ENCODE measurements at places on chromosomes 13 and 19.

- no peak for DNase-seq
These were observed 4.8 kb upstream of the NFIC start for GRCh38 chr19:3361384-3362216.

DNA sequence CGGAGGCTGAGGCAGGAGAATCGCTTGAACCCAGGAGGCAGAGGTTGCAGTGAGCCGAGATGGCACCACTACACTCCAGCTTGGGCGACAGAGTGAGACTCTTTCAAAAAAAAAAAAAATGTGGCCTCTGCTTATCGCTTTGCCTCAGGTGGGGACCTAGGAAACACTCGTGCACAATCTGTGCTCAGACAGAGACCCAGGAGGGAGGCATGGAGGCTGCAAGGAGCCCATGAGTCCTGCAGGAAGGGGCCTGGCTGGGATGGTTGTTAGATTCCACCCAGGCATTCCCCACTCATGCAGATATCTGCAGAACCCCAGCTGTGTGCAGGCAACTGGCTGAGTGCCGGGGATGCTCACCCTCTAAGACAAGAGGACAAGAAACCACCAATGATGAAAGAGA lies 43.8 kb upstream of the C19orf12 start:
- no peak for DNase-seq

GRCh38 chr19:1746401-1747284 lies 6.7 kb upstream of the ONECUT3 start:
- DNase-seq: no peak

GRCh38 chr19:13574933-13575332 lies 68.7 kb upstream of the CACNA1A start:
- DNase-seq: no peak

GRCh38 chr19:45352062-45352461 lies 11.5 kb downstream of the KLC3 start:
- DNase-seq: no peak

DNA sequence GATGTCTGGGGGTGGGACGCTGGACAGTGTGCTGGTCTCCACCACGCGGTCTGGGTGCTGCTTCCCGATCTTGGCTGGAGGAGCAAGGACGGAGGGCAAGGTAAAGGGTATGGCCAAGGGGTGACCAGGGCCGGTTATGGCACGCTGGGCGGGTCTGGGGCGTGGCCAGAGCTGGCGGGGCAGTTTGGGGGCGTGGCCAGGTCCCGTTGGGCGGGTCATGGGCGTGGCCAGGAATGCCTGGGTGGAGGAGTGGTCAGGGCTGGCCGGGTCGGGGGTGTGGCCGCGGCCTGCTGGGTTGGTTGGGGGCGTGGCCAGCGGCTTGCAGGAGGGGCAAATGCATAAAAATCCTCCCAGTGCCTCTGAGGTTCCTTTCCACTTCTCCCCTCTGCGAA lies 19.2 kb downstream of the GPX4 start:
- DNase-seq: peak; percentile 44

DNA sequence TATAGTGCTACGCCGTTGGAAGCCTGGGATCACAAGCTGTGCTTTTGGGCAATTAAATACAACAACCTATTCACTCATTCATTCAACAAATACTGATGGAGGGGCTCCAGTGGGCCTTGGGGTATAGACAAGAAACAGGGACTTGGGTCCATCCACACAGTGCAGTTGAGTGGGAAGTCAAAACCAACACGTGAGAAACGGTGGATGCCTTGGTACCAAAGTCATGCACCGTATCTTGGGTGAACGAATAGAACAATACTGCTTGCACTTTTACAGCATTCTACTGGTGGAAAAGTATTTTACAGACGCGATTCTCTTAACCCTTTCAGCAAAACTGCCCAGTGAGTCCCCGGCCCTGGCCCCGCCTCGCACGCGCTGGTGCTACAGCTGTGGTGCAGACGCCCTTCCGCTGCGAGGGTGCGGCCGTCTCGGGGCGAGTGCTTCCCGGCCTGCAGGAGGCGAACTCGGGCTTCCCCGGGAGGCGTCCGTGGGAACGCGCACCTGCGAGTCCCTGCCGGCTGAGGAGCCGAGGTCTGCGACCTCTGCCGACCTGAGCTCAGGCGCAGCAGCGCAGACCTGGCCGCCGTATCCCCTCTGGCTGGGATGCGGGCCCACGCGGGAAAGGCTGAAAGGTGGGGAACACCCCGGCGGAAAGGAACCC lies 8.3 kb downstream of the TNFRSF19 start:
- peak; percentile 26 for DNase-seq

GRCh38 chr19:17340871-17341357 lies 3.6 kb downstream of the GTPBP3 start:
- DNase-seq: no peak

DNA sequence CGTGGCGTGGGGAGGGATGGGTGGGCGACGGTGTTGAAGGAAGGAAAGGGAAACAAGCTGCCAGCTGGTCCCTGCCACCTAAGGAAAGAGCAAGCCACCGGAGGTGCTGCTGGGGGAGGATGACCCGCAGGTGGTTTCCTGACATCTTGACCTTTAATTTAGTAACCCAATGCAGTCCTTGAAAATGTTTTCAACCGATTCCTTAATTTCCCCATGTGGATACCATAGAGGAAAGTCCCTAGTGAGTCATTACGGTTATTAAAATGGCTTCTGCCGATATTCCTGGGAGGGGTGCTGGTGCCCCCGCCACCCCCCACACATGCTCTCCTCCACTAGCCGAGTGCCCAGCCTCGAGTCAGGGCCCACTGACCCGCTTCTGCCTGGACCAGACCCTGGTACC lies 6.3 kb upstream of the ANKRD10 start:
- DNase-seq: no peak

GRCh38 chr19:41288673-41289530 lies 21.1 kb upstream of the CCDC97 start:
- no peak for DNase-seq

DNA sequence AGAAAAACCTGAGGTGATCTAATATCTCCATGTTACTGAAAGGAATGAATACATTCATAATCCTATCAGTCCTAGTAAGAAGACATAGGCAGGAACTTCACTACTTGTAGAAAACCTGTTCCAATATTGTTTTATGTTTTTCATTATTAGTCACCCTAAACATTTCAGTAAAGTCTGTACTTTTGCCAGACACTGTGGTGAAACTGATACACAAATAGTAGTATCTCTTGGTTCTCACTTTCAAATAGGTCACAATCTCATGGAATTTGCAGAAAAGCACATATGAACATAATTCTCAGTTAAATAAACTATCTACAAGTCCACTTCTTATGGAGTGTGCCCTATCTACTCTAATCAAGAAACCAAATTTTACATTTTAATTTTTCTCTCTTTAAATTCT lies 88.3 kb upstream of the PCDH9 start:
- DNase-seq: no peak

- no peak for DNase-seq
These were observed 304.4 kb downstream of the NALCN start for GRCh38 chr13:101111894-101112293.

GRCh38 chr19:4403005-4403761 lies 743 bp downstream of the CHAF1A start:
- DNase-seq: no peak

DNA sequence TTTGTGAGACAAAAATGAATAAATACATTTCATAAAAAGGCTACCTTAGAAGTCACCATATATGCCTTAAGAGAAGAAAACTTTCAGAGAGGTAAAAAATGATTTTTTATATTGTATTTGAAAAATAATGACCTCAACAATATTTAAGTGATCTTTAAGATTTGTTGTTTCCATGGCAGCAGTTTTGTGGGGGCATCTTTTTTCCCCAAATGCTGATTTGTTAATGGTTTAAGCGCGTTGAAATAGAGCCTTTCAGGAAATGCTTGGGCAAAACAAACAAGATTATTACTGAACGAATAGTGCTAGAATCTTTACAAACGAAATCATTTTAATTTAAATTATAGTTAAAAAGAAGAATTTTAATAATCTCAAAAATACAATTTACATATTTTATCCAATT lies 103.1 kb upstream of the MYO16 start:
- DNase-seq: no peak

DNA sequence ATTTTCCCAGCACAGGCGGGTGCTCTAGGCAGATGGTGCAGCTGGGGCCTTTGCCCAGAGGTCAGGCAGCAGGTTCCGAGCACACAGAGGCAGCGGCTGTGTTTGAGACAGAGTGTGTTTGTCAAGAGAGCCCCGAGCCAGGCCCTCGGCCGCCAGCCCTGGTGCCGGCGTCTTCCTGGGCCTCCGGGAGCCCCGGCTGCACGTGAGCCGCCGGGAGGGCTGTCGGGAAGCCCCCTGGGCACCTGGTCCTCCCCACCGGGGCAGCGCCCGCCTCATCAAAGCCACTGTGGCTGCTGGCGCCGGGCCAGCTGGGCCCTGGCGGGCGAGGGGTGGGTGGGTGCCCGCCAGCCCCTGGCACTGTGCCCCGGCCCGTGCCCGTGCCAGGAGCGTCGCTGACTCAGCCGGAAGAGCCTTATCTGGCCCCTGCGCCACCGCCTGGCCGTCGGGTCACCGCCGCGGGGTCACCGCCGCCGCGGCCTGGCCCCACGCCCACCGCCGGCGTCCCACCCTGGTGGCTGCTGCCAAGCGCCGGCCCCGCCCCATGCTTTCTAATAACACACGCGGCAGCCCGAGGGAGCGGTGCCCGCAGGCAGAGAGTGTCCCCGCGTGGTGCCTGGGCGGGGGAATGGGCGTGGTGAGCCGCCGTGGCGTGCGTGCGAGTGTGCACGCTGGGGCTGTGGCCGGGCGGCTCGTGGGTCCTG lies 14.9 kb downstream of the ARID3A start:
- no peak for DNase-seq

DNA sequence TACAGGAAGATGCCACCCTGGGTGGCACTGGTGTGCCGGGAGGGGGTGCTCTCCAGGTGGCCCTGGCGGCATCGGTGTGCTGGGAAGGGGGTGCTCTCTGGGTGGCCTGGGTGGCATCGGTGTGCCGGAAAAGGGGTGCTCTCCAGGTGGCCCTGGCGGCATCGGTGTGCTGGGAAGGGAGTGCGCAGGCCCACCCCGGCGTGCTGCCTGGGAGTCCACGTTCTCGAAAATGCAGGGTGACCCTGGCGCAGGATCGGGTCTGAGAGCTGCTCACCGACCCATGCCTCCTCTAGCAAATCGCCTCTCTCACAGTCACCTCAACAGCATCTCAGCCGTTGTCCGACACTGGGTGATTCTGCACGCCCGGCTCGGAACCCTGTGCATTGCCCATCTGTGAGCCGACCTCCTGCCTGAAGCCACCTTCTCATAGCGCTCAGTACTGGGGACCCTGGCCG lies 36.4 kb downstream of the RASA3 start:
- DNase-seq: no peak

- no peak for DNase-seq
These were observed 17.2 kb downstream of the FGF9 start for GRCh38 chr13:21688056-21688455.

DNA sequence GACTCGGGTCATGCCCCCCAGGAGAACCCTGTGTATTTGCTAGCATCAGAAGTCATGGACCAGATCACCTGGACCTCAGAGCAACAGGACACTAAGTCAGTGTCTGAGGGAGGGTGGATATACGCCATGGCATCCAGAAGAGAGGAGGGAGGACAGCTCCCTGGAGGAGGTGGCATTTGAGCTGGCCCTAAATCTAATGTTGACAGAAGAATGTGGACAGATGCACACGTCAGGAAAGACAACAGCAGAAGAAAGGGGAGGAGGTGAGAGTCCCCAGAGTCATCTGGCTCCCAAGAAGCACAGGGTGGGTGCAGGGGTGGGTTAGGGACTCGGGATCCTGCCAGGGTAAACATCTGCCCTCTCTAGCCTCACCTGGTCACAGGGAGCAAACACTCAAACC lies 24.5 kb upstream of the CCNE1 start:
- no peak for DNase-seq

DNA sequence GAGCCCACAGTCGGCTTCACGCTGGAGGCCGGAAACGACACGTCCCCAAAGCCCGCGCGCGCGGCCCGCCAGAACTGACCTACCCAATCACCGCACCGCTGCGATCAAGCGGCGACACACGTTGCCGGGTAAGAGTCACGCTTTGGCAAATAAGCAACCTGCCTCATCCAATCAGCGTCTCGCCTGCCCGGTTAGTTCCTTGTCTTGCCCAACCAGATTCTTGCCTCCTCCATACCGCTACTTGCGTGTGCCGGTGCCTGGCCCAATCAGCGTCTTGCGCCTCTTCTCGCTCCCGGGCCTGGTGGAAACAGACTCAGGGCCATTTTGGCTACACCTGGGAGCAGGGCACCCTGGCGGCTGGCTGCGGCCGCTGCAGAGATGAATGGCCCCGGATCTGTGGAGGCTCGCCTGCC lies 11.6 kb upstream of the ZNF544 start:
- no peak for DNase-seq

GRCh38 chr19:55688422-55689218 lies 13.6 kb downstream of the EPN1 start:
- DNase-seq: no peak
